HFF-Myc (cell line): ENCODE measurements at places on chromosomes 12 and 14.

- DNase-seq: no peak
Observed at GRCh38 chr12:7479771-7480170, 23.8 kb downstream of the CD163 start.

- DNase-seq: no peak
Observed at GRCh38 chr14:31069343-31069742, 43.2 kb upstream of the STRN3 start.

GRCh38 chr14:100342195-100342594, 19.1 kb downstream of the SLC25A47 start:
- DNase-seq: no peak

DNA sequence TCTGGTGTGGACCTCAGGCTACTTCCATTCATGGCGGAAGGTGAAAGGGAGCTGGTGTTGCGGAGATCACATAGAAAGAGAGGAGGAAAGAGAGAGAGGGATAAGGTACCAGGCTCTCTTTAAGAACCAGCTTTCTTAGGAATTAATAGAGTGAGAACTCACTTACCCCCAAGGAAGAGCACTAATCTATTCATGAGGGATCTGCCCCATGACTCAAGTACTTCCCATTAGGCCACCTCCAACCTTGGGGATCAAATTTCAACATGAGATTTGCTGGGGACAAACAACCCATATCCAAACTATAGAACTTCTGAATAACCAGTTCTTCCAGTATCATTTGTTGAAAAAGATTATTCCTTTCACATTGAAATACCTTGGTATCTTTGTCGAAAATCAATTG, 34.0 kb upstream of the C2CD5 start:
- no peak for DNase-seq

- no peak for DNase-seq
Observed at GRCh38 chr14:88258021-88258420, 65.0 kb downstream of the KCNK10 start.

- DNase-seq: no peak
Observed at GRCh38 chr14:89986462-89987160, 30.9 kb downstream of the TDP1 start.

- no peak for DNase-seq
Observed at GRCh38 chr14:93040443-93040842, 75.3 kb downstream of the ITPK1 start.

GRCh38 chr12:114993165-114993564, 309.2 kb upstream of the TBX3 start:
- no peak for DNase-seq

GRCh38 chr12:132356691-132357622, 27.6 kb upstream of the GALNT9 start:
- peak; percentile 29 for DNase-seq

- no peak for DNase-seq
Observed at GRCh38 chr12:51686727-51687126, 95.7 kb downstream of the SCN8A start.

DNA sequence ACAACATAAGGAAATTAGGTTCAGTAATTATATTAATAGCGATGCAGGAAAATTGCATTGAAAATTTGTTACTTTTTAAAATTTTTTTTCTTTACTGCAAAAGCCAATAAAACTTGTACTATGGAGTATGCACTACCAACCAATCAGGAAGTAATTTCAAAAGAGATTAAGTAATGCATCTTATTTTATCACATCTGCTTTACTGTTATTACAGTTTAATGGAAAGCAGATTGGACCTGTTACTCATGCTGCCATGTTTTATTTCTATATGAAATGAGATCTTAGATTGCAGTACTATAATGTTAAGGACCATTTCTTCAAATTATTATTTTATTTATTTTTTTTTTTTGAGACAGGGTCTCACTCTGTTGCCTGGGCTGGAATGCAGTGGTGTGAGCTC, 1.7 kb upstream of the STRN3 start:
- no peak for DNase-seq

DNA sequence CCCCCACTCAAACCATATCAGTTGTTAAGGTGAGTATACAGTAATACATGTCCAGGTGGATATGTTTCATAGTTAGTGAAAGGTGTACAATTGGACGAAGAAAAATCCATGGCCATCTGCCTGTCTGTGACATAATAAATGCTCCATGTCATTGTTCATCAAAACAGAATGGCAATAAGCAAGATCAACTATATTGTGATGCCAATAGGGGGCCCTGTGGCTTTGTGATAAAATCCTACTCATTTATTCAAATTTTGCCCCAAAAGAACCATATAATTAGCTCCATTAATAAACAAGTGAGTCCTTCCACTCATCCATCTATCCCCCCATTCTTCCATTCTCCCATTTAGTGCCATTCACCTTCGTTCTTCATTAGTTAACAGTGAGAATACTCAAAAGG, 102.0 kb downstream of the MGST1 start:
- no peak for DNase-seq

DNA sequence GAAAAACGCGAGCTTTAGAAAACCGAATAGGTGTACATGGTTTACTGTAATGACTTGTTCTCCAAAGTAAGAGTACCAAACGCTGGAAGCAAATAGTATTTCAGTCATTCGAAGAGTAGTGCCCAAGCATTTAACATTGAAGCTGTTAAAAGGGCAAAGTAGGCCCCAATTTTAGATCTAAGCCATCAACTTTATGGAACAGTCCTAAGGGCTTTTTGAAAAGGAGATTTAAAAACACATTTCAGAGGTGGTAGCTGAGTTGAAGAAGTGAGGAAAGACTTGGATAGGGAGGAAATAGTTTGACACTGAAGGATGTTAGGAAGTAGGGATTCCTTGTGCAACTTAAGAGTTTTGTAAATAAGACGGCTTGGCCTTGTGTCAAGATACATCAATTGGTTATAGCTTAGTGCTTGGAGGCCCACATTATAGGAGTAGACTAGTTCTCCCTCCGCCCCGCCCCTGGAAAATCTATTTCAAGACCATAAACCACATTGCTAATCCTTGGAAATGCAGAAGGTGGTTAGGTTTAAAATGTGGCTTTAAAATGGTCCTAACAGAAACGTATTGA, 783 bp upstream of the TUBA1B start:
- DNase-seq: no peak

GRCh38 chr14:95475540-95476240, 40.8 kb downstream of the SYNE3 start:
- no peak for DNase-seq

GRCh38 chr14:81772381-81772780, 238.7 kb upstream of the SEL1L start:
- no peak for DNase-seq

DNA sequence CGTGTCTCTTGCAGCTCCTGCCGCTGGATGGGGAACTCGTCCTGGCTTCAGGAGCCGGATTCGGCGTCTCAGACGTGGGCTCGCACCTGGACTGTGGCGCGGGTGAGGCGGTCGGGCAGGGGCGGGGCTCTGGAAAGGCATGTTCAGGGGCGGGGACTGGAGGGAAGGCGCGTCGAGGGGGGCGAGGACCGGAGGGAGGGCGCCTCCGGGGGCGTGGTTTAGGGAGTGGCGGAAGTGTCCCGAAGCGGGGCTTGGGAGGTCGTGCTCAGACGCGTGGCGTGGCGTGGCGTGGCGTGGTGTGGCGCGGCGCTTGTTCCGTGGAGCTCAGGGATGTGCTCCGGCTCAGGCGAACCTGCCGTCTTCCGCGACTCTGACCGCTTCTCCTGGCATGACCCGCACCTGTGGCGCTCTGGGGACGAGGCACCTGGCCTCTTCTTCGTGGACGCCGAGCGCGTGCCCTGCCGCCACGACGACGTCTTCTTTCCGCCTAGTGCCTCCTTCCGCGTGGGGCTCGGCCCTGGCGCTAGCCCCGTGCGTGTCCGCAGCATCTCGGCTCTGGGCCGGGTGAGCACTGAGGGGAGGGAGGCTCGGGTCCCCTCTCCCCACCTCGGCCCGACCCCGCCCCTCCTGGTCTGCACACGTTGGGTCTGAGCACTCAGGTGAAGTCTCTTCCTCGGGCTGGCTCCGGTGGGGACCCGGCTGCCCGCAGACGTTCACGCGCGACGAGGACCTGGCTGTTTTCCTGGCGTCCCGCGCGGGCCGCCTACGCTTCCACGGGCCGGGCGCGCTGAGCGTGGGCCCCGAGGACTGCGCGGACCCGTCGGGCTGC, 6.2 kb downstream of the AMN start:
- no peak for DNase-seq

DNA sequence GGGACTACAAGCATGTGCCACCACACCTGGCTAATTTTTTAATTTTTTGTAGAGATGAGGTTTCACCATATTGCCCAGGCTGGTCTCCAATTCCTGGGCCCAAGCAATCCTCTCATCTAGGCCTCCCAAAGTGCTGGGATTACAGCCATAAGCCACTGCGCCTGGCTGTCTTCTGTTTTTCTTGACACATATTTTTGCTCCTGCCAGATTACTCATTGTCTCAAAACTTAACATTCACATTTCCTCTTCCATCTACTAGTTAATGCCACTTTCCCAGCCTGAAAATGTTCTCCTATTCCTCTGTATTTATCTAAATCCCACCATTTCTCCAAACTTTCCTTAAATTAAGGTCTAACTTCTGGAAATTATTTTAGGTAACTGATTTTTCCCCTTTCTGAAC, 36.2 kb upstream of the KCNH3 start:
- no peak for DNase-seq

DNA sequence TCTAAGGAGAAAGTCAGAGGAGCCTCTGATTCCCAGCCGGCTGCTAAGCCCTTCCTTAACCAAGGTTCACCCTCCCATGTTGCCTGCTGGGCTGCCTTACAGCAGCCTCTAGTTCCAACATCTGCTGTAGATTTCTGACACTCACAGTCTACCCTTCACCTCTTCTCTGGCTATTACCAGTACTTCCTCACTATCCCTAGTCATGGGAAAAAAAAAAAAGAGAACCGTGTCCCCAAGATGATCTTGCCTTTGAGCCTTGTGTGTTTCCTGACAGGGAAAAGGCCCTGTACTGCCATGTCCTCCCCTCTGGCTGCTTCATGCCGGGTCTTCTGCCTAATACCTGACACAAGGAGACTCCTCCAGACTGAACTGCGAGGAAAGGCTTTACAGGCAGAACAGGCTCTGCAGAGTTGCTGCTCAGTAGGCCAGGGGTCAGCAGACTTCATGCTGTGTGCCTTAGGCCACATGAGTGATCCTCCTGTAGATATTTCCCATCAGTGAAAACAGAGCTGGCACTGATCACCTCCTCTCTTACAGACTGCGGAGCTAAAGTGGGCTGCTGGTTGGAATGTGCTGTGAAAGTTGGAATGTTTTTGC, 46.8 kb downstream of the PRKCH start:
- DNase-seq: no peak

- DNase-seq: no peak
Observed at GRCh38 chr12:123942911-123943648, 29.6 kb downstream of the CCDC92 start.

- no peak for DNase-seq
Observed at GRCh38 chr12:65585648-65586602, 238.4 kb upstream of the HMGA2 start.

DNA sequence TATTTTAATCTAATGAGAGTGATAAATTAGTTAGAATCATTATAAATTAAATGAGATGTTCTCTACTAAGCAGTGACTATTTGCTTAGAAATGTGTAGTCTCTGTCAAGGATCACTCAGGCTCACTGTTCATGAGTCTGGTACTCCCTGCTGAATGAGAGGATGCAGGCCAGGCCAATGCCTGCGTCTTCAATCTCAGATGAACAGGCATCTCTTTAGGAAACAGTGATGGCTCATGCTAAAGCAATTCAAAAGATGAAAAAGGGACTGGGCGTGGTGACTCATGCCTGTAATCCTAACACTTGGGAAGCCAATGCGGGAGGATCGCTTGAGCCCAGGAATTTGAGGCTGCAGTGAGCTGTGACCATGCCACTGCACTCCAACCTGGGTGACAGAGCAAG, 106.8 kb downstream of the ZFC3H1 start:
- peak; percentile 72 for DNase-seq

DNA sequence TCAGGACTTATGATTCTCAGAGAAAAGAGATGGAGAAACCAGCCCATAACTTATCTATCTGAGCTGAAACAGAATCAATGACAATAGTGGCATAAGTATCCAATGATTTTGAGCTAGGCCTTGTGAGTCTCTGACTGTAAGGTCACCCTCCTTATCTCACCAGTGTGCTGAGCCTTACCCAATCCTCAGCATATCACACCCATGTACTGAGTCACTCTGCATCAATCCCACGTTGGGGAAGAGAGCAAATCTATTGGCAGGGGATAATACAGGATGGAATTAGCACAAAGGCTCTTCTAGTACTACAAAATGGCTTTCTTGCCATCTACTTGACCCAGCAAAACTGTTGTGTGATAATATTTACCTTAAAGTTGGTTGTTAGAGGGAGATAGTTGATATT, 997.8 kb downstream of the NRXN3 start:
- no peak for DNase-seq
